Left ventricle myocardium superior (tissue), 1 donor: ENCODE measurements at places on chromosomes 3 and 15. TPM values are rescaled to one million over a fixed set of nuclear protein-coding genes. Genes with fewer than 3 reads are reported as not detected.

The MCTP2 gene
- 2.1 TPM for total RNA-seq

The TEX55 gene
- total RNA-seq = not detected

The C3orf85 gene
- not detected for total RNA-seq

The CKMT1A gene
- 0.22 TPM for total RNA-seq

The ADAMTS17 gene
- total RNA-seq = 2.9 TPM
